ENCODE measurements at places on chromosomes 11 and 22.

- no peak for DNase-seq
Measured at GRCh38 chr11:68999093-68999747, 13.8 kb downstream of the MRGPRF start.

GRCh38 chr11:123299721-123300120, 104.7 kb upstream of the CLMP start:
- no peak for DNase-seq

DNA sequence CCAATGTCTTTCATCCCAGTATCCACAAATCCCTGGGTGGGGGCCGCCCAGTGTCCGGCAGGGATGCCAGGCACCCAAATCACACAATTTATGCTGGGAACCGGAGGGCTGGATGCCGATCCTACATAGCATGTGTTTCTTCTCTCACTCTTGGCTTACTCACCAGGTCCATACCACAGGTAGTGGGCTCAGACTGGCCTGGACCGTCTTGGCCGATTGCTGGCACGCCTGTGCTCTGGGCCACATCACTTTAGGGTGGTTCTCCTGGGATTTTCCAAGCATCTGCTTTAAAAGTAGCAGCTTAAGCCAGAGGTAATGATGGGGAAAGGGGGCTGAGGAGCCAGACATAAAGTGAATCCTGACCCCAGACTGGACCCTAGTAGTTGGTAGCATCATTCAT, 22.6 kb upstream of the ALDH3B2 start:
- DNase-seq: no peak

DNA sequence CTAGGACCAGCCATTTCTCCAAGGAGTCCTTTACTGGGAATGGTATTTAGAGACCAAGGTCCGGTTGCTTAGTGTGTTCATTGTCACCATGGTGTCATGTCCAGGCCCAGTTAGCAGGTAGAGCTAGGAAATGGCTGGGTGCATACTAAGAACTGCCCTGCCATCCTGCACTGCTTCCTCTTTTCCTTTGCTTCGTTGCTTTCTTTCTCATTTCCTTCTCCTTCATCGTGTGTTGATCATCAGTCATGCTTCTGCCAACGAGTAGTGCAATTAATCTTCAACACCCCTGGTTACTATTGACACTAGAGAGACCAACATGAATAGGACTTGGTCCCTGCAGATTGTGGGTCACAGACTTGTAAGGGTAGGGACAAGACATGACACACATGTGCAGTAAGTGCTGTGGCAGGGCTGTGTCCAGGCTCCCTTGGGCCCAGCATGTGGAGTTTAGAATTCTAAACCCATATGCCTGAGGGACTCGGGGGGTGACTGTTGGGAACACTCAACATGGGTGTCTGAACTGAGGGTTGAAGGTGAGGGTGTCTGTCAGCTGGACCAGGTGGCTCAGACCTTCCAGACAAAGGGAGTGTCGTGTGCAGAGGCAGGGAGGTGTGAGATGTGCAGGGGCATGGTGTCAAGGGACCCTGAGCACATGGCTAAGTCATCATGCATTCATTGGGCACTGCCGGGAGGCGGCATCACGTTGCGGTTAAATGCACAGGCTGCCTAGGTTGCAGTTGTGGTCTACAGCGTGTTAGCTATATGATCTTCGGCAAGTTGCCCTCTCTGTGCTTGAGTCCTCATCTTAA, 42.6 kb downstream of the ST14 start:
- DNase-seq: no peak

DNA sequence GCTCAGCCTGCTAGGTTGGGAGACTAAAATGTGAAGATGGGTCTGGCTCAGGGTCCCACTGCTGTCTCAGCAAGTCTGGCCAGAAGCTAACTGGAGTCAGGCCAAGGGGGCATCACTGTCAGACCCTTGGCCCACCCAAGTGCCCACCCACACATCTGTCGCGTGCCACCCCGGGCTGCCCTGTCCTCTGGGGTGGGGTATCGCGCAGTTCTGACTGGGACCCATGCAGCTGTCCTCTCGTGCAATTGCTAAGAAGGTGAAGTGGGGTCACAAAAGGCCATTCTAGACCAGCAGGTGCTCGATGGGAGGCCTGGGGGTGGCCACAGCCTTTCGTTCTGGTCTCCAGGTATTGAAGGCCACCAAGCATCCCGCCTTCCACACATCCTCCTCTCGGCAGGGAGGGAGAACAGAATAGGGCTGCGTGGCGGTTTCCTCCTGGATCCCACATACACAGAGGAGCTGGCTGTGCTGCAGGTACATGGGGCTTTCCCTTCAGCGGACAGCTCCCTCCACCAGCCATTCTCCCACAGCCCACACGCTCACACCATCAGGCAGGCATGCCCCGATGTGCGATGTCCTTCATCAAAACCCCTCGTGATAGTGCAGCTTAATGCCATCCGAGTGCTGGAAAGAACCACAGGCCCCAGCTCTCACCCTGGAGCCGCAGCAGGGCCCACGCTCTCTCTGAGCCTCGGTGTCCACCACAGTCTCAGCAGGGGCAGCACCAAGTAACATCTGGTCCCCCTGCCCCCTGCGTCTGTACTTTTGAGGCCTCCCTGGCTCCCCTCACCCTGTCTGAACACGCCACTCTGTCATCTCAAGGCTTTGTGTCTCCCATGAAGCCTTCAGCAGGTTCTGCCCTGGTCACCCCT, 37.6 kb downstream of the SHANK2 start:
- no peak for DNase-seq

DNA sequence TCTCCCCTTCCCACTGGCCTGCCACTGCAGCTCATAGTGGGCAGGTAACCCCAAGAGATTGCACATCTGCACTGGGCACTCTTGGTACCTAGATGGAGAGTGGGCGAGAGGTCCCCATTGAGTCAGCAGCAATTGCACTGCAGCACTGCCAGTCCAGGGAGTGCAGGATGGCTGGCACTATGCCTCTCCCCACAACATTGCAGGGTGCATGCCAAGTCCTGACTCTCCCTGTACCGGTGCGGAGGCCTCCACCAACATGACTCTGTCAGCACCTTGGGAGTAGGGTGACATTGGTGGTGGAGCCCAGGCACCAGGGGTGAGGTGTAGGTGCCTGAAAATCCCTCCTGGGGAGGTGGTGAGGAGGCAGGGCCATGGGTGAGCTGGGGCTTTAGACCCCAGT, 82.2 kb downstream of the TRAF6 start:
- DNase-seq: no peak

DNA sequence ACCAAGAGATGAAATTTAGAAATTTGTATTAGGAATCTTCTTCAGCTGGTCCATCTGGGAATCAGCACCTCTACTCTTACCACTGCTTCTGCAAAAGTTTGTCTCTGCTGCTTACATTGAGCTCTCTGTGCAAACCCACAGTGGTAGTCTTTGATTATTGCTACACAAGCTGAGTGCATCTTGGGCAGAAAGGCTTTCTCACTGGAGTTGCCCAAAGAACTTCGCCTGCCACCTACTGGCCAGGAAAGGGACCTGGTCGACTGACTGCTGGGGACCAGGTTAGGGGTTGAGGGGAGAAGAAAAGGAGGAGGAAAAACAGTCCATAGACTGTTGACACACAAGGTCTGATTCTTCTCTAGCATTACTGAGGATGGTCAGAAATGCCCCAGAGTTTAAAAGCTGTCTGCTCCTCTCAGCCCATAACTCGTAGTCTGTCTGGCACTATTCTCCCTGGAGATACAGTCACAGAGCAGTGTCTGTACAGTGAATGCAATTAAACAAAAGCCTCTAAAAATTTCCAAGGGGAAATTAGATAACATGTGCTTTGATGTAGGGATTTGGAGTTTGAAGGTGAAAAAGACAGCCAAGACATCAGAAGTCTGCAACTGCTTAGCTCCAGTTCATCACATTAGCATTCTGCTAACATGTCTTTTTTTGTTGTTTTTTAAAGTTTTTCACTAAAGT, 215.0 kb upstream of the CTSC start:
- DNase-seq: peak; percentile 66

DNA sequence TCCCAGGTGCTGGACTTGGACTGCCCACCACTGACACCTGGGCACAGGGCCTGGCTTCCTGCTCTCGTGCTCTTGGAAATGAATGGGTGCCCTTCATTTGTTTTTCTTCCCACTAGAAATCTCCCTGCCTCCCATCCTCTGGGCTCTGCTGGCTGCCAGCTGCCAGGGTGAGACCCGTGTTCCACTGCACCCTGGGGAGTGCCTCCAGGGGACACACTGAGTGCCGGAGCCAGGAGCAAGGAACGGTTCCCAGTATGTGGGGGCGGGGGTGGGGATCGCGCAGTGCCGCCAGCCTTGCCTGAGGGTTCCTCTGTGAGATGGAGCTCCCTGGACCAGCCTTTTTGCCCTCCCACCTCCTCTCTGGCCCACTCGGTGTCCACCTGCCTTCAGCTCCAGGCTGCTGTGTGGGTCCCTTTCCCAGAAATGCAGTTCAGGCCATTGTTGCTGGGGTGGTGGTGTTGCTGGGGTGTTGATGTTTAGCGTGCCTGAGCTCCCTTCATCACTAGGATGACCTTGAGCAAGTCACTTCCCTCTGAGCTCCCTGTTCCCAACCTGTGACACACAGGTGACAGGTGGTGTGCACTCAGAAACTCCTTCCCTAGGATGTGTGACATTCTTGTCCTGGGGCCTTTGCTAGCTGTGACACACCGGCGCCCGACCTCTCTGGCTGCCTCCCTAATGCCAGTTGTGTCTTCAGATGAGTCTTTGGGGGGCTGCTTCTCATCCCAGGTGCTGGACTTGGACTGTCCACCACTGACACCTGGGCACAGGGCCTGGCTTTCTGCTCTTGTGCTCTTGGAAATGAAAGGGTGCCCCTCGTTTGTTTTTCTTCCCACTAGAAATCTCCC, 72.1 kb downstream of the MED15 start:
- no peak for DNase-seq

- no peak for DNase-seq
Measured at GRCh38 chr22:49972163-49973017, 11.8 kb downstream of the PIM3 start.
